Activated CD8-positive, alpha-beta memory T cell treated with anti-CD3 and anti-CD28 coated beads, Interleukin-2, amount 10 ng/mL, durations not matched to agents 7 days and 5 days (primary cell): ENCODE measurements at places on chromosomes 6 and 20.

DNA sequence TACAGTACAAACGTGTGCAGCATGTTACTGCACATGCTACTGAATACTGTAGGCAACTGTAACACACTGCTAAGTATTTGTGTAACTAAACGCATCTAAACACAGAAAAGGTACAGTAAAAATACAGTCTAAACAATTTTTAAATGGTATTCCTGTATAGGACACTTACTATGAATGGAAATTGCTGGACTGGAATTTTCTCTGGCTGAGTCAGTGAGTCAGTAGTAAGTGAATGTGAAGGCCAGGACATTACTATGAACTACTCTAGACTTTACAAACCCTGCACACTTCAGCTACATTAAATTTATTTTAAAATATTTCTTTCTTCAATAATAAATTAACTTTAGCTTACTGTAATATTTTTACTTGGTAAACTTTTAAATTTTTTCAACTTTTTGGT, 225.0 kb upstream of the TENT5A start:
- H3K36me3 ChIP-seq: no peaks in the 10 kb centered on the region
- H3K27ac ChIP-seq: no peak overlapping the region
- no peak for DNase-seq
- no peaks in the 10 kb centered on the region for H3K27me3 ChIP-seq
- no peak overlapping the region for H3K4me3 ChIP-seq
- no peaks in the 10 kb centered on the region for H3K4me1 ChIP-seq

DNA sequence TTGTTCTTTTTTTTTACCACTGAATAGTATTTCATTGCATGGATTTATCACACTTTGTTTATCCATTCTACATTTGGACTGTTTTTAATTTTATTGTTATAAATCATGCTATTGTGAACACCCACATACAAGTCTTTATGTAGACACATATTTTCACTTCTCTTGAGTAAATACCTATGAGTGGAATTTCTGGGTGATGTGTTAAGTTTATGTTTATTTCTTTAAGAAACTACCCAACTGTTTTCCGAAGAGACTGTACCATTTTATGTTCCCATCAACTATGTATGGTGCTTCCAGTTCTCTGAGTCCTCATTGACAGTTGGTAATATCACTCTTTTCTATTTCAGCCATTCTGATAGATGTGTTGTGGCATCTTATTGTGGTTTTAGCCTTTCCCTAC, 54.0 kb downstream of the RIN2 start:
- no peaks in the 10 kb centered on the region for H3K36me3 ChIP-seq
- H3K4me3 ChIP-seq: no peak overlapping the region
- no peak for DNase-seq
- H3K27ac ChIP-seq: no peak overlapping the region
- peaks cover 12% of the 10 kb centered on the region for H3K4me1 ChIP-seq

GRCh38 chr6:161736326-161736725, 462.5 kb upstream of the AGPAT4 start:
- H3K36me3 ChIP-seq: no peaks in the 10 kb centered on the region
- peaks cover 3% of the 10 kb centered on the region for H3K4me1 ChIP-seq
- no peak overlapping the region for H3K4me3 ChIP-seq
- H3K27me3 ChIP-seq: no peaks in the 10 kb centered on the region
- H3K27ac ChIP-seq: no peak overlapping the region

DNA sequence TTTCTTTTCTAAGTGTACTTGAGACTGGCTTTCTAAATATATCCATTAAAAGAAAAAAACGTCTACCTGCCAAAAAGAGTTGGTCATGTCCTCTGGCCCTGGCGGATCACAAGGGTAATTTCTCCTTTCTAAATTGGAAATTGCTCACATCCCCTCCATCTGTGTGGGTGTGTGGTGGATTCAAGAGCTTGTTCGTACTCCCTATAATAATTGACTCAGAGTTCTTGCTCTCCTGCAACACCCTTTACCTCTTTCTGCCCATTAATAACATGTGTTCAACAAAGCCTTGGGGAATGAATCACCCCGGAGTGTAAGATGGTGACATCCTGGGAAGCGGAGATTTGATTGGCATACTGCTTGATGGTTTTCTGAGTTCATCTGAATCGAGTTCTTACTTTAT, 263.8 kb downstream of the ALDH8A1 start:
- no peak overlapping the region for H3K4me3 ChIP-seq
- no peaks in the 10 kb centered on the region for H3K36me3 ChIP-seq
- H3K27ac ChIP-seq: no peak overlapping the region

GRCh38 chr6:71258078-71258866, 30.3 kb upstream of the OGFRL1 start:
- H3K27me3 ChIP-seq: peaks cover 13% of the 10 kb centered on the region
- H3K4me1 ChIP-seq: no peaks in the 10 kb centered on the region
- DNase-seq: no peak
- no peak overlapping the region for H3K4me3 ChIP-seq
- no peak overlapping the region for H3K27ac ChIP-seq

DNA sequence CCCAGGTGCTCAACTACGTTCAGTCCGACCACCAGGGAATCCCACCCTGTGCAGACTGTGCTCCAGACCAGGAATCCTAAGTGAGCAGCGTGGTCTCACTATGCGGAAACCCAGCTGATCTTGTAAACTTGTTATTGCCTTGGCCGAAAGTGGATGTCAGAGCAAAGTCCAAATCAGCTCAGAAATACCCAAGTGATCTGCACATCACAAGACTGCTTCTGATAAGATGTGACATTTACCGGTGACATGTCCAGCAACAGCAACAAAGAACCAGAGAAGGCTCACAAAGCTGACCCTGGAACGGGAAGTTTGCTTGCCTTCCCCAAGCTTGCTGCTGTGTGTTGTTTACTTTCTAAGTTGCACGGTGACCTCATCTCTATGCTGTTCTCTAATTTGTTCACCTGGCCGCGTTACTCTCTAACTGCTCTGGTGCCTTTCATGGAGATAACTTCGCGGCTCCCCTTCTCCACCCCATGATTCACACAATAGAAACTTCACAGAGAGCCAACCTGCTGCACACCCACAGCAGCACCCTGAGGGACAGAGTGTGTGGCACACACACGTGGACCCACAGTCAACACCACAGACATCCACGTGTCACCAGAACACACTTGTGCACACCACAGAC, 1.7 kb downstream of the BNIP5 start:
- H3K27me3 ChIP-seq: peaks cover 54% of the 10 kb centered on the region
- H3K36me3 ChIP-seq: no peaks in the 10 kb centered on the region
- no peak overlapping the region for H3K27ac ChIP-seq
- DNase-seq: no peak

DNA sequence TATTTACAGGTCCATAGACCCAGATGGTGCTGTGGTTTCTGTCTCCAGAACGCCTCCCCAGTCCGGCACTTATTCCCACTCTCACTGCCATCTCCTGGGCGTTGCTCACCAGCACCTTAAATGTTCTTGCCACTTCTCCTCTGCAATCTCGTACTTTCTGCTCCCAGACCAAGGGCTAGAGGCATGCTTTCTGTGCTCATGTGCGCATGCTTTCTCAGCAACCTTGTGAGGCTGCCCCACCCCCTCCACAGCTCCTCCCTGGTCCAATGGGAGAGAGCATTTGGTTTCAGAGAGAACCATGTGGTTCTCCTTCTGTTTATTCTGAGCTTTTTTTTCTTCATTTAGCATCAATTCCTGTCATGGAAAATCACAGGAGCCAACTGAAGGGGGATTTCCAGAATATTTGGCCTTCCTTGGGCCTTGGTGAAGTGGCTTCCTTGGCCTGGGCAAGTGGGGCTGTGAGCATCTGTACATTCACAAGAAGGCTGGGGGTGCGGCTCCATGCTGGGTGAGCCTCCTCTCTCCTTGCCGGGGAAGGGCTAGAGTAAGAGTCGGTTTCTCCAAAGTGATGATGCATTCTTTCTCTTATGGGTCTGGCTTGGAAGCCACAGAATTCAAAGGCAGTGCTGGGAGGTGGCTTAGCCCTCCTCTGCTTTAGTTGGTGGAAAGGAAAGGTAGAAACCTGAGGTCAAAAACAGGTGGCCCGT, 66.6 kb downstream of the PHACTR3 start:
- H3K27me3 ChIP-seq: no peaks in the 10 kb centered on the region
- no peaks in the 10 kb centered on the region for H3K36me3 ChIP-seq

- peaks cover 3% of the 10 kb centered on the region for H3K27me3 ChIP-seq
- H3K4me3 ChIP-seq: no peak overlapping the region
- H3K27ac ChIP-seq: no peak overlapping the region
- H3K4me1 ChIP-seq: peaks cover 29% of the 10 kb centered on the region
Observed at GRCh38 chr6:110823146-110823545, 7.9 kb upstream of the CDK19 start.

DNA sequence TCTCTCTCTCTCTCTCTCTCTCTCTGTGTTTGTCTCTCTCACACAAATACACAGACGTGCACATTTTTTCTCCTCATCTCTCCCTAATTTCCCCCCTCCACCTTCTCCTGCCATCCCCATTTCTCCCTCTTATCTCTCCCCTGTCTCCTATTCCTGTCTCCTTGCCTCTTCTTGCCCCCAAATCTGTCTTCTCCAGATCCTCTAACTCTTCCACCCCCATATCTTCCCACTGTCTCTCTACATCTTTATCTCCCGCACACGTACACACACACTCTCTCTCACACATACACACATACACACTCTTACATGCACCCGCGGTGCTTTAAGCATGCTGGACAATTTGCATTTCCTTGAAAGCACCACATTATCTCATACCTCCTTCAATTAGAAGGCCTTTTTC, 15.9 kb downstream of the KIZ start:
- no peak overlapping the region for H3K27ac ChIP-seq
- no peaks in the 10 kb centered on the region for H3K27me3 ChIP-seq
- peaks cover 14% of the 10 kb centered on the region for H3K36me3 ChIP-seq
- DNase-seq: no peak
- H3K4me3 ChIP-seq: no peak overlapping the region

DNA sequence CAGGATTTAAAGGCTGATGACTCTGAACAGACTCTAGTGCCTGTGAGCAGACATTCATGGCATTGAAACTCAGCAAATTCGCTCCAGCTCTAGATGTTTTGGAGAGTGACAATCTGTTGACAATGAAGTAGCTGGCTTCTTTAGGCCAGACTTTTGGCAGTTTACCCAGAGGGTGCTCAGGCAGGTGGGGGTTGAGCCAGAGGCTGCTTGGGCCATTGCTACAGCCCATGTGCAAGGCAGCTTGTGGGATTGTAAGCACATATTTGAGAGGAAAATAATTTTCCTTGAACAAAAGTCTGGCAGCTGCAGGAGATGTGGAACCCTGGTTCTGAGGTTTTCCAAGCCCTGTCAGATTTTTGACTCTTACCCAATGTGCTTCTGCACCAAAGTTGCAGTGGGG, 311.6 kb downstream of the CDC5L start:
- H3K4me3 ChIP-seq: no peak overlapping the region
- H3K27ac ChIP-seq: no peak overlapping the region
- peaks cover 20% of the 10 kb centered on the region for H3K4me1 ChIP-seq

DNA sequence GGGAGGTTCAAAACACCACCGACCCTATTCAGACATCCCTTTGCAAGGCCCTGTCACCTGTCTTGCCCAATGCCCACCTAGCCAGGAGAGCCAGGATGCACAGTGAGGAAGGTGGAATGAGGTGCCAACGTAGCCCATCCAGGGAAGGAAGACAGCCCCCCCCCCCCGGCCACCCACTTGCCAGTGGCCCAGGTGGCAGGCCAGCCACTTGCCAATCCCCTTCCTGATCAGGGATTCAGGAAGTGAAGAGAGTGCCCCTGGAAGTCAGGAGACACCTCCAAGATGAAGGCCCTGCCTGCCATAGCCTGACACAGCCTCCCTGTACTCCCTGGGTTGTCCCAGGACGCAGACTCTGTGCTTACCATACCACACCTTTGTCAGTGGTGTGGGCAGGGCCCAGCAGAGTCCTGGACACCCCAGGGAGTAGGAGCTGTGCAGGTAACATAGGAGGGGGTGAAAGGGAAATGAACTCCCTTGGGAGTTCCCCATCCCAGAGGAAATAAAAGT, 54.7 kb downstream of the MRPL14 start:
- DNase-seq: no peak
- peaks cover 16% of the 10 kb centered on the region for H3K4me1 ChIP-seq
- no peaks in the 10 kb centered on the region for H3K36me3 ChIP-seq
- H3K27ac ChIP-seq: peak overlapping the region; percentile 87
- peaks cover 18% of the 10 kb centered on the region for H3K27me3 ChIP-seq
- H3K4me3 ChIP-seq: peak overlapping the region; percentile 85

GRCh38 chr20:46040902-46041535, 12.0 kb downstream of the SLC12A5 start:
- H3K36me3 ChIP-seq: no peaks in the 10 kb centered on the region
- no peak overlapping the region for H3K4me3 ChIP-seq
- DNase-seq: peak; percentile 66
- no peaks in the 10 kb centered on the region for H3K4me1 ChIP-seq

- H3K27ac ChIP-seq: no peak overlapping the region
- H3K4me3 ChIP-seq: no peak overlapping the region
- no peak for DNase-seq
- H3K27me3 ChIP-seq: peaks cover 31% of the 10 kb centered on the region
- H3K36me3 ChIP-seq: no peaks in the 10 kb centered on the region
Observed at GRCh38 chr6:7261852-7262461, 51.0 kb downstream of the SSR1 start.

GRCh38 chr6:5025911-5026819, 22.3 kb upstream of the RPP40 start:
- H3K36me3 ChIP-seq: peaks cover 2% of the 10 kb centered on the region
- peak overlapping the region; percentile 20 for H3K4me3 ChIP-seq
- H3K4me1 ChIP-seq: peaks cover 9% of the 10 kb centered on the region
- H3K27ac ChIP-seq: no peak overlapping the region
- no peak for DNase-seq

GRCh38 chr20:43662943-43663655, 3.8 kb upstream of the MYBL2 start:
- H3K4me1 ChIP-seq: peaks cover 7% of the 10 kb centered on the region
- H3K36me3 ChIP-seq: no peaks in the 10 kb centered on the region

DNA sequence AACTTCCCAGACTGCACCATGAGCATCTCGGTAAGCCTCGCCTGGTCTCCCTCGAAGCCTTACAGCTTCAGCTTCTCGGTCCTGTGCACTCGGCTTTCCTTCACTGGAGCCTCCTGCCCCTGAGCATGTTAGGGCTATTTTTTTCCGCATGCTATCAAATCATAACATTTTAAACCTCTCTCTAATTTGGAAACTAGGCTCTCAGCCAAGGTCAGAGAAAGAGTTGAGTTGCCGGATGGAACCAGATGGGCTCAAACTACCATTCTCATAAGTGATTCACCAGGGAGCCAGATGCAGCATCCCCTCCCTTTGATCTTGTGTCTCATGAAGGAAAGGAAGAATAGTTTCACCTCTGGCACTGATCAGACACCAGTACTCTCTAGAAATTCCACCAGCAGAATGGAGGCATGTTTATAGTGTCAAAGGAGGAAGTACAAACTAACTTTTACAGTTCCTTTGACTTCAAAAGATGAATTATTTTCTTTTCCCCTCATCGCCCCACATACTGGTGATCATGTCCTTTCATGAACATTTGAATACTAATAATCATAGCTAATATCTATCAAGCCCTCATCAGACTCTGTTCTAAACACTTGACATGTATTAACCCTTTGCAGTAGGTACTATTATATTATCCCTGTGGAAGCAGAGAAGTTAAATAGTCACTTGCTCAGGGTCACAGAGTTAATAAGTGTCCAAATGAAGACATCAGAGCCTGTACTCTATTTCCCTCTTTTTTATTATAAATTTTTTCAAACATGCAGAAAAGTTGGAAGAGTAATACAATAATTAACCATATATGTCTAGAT, 46.7 kb downstream of the MAP1LC3A start:
- H3K4me3 ChIP-seq: no peak overlapping the region
- H3K27me3 ChIP-seq: no peaks in the 10 kb centered on the region
- H3K27ac ChIP-seq: no peak overlapping the region
- no peak for DNase-seq
- H3K4me1 ChIP-seq: peaks cover 11% of the 10 kb centered on the region
- peaks cover 4% of the 10 kb centered on the region for H3K36me3 ChIP-seq
